ENCODE measurements at places on chromosomes 6 and 20. TPM values are rescaled to one million over a fixed set of nuclear protein-coding genes. Genes with fewer than 3 reads are reported as not detected.

The LIN28B gene
- 36.9 TPM for total RNA-seq

The SLC35F1 gene
- 0.23 TPM for total RNA-seq

The FILIP1 gene
- total RNA-seq = 32.0 TPM

The BPIFB1 gene
- not detected for total RNA-seq

The CRIP3 gene
- 1.1 TPM for total RNA-seq

The TRIM10 gene
- total RNA-seq = not detected

The CCN5 gene
- total RNA-seq = not detected

The CCR6 gene
- not detected for total RNA-seq

The TRIM40 gene
- total RNA-seq = not detected

The C6orf89 gene
- total RNA-seq = 43.2 TPM

The CCM2L gene
- total RNA-seq = 27.2 TPM

The AFG1L gene
- total RNA-seq = 5.7 TPM

The DACT2 gene
- total RNA-seq = 0.23 TPM

The SRSF12 gene
- total RNA-seq = 3.9 TPM

The SOX18 gene
- total RNA-seq = 149 TPM

The IRF4 gene
- not detected for total RNA-seq

The FNDC11 gene
- 1.3 TPM for total RNA-seq

The PRR18 gene
- total RNA-seq = 1.1 TPM

The MPIG6B gene
- not detected for total RNA-seq

The PCK1 gene
- total RNA-seq = not detected

The STMN3 gene
- 12.8 TPM for total RNA-seq

The MYT1 gene
- total RNA-seq = 0.74 TPM

The EFCAB8 gene
- 1.1 TPM for total RNA-seq

The LAMA4 gene
- total RNA-seq = 23.9 TPM

The DOK5 gene
- total RNA-seq = 0.26 TPM

The TMEM200A gene
- 3.5 TPM for total RNA-seq

The PLCB4 gene
- total RNA-seq = 10.5 TPM

The WFDC2 gene
- total RNA-seq = 4.6 TPM

The KATNA1 gene
- 12.5 TPM for total RNA-seq

The SIM1 gene
- 0.41 TPM for total RNA-seq

The NRSN2 gene
- 43.2 TPM for total RNA-seq

The MAK gene
- not detected for total RNA-seq

The RIMS4 gene
- 0.10 TPM for total RNA-seq

The ANKRD66 gene
- total RNA-seq = not detected

The SDHAF4 gene
- 10.5 TPM for total RNA-seq

The PPP1R14C gene
- 2.5 TPM for total RNA-seq

The PPARD gene
- 38.7 TPM for total RNA-seq

The GLP1R gene
- total RNA-seq = 42.5 TPM

The GABRR2 gene
- total RNA-seq = 0.36 TPM

The UBE2C gene
- total RNA-seq = 22.9 TPM

The ZC2HC1B gene
- 0.28 TPM for total RNA-seq

The OPRM1 gene
- not detected for total RNA-seq

The PEX7 gene
- 3.7 TPM for total RNA-seq

The TBX18 gene
- 9.4 TPM for total RNA-seq

The CDK19 gene
- total RNA-seq = 19.0 TPM

The BHLHE23 gene
- total RNA-seq = not detected

The MYB gene
- total RNA-seq = 23.3 TPM

The PTPN1 gene
- 46.0 TPM for total RNA-seq

The RPS6KA2 gene
- total RNA-seq = 105 TPM

The CAP2 gene
- 4.4 TPM for total RNA-seq

The LY6G6C gene
- total RNA-seq = 0.28 TPM

The WDR46 gene
- 48.5 TPM for total RNA-seq

The LRRC73 gene
- 0.28 TPM for total RNA-seq

The CDH26 gene
- total RNA-seq = 5.4 TPM
